ENCODE measurements at places on chromosomes 4 and X.

DNA sequence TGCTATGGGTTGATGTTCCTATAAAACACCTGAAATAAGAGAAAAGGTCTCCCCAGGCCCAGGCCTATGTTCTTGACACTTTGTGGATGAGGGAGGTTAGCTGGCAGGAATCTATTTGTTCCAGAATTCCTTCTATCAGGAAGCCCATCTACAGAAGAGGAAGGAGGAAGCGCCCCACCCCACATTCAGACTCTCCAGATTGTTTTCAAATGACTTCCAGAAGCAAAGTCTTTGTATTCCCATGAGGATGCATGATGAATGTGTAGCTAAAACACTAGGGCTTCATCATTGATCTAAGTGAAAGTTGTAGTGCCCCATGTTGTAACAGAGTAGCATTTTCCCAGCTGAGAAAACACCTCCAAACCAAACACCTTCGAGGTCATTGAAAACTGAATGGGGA lies 16.4 kb downstream of the OTC start:
- no peak for DNase-seq

DNA sequence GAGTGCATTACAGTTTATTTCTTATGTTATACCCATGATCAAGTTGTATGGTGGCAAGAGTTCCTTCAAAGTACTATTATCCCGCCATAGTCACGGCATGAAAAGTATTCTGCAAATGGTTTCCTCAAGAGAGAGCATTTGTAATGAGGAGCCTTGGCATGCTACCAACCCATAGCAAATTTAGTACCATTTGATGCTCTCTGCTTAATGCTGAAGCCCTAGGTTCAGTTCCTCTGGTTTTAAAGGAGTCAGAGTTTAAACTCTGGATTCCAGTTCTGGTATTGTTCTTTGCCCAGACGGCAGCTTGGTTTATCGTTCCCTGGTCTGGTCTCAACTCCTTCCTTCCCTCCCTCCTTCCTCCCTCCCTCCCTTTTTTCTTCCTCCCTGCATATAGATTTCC lies 371.3 kb downstream of the BMPR1B start:
- no peak for DNase-seq

DNA sequence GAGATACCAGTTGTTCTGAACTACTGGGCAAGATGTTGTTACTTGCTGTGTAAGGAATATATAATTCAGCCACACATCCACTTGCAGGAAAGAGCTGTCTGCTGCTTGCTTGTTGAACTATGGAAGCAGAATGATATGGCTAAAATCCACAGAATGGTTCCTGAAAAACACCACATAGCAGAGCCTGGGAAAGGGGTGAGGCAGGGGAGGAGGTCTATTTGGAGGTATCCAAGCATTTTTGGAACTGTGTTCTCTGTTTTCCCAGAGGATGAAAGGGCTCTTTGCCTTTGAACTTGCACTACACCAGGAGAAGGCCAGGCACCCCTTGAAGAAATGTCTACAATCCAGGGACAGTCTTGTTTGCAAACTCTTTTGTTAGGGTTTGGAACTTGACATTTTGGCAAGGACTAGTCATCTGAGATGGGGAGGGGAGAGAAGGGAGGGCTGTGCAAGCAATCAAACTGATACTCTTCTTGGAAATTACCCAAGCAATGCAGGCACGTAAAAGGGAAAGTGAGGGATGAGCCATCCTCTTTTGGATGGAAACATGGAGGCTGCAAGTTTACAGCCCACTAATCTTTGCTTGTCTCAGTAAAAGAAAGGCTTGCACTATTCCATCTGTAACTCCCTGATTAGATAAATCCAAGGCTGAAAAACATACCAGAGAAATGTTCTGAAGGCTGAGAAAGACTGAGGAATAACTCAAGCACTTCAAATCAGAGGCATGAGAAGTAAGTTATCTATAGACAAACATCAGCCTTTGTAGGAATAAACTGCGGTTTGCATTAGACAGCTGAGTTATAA lies 141.0 kb downstream of the TSPAN5 start:
- DNase-seq = no peak

DNA sequence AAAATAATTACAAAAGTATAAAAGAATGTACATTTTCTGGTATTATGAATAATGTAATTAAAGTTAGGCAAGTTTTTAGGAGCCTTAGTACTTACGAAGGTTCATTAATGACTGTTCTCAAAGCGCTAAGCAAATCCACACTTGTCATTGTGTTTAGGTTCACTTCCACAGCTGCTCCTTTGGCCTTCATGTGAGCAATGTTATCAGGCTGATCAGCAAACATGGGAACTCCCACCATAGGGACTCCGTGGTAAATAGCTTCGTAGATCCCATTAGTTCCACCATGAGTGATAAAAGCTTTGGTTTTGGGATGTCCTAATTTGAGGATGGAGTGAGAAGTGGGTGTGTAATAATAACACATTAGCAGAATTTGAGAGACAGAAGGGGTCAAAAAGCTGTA lies 45.1 kb downstream of the UGT2A2 start:
- DNase-seq = no peak
